GM23338 (cell line): ENCODE measurements at places on chromosomes 2 and 18.

GRCh38 chr18:69388222-69388621, 12.5 kb upstream of the DOK6 start:
- no peak for DNase-seq

- DNase-seq: no peak
These were observed 4.4 kb upstream of the TWIST2 start for GRCh38 chr2:238843476-238843875.

- DNase-seq: no peak
These were observed 58.0 kb downstream of the LRRTM1 start for GRCh38 chr2:80246534-80246933.

- DNase-seq: no peak
These were observed 51.2 kb upstream of the NOSTRIN start for GRCh38 chr2:168751104-168751740.

GRCh38 chr2:69538872-69539548, 101.8 kb upstream of the NFU1 start:
- no peak for DNase-seq

DNA sequence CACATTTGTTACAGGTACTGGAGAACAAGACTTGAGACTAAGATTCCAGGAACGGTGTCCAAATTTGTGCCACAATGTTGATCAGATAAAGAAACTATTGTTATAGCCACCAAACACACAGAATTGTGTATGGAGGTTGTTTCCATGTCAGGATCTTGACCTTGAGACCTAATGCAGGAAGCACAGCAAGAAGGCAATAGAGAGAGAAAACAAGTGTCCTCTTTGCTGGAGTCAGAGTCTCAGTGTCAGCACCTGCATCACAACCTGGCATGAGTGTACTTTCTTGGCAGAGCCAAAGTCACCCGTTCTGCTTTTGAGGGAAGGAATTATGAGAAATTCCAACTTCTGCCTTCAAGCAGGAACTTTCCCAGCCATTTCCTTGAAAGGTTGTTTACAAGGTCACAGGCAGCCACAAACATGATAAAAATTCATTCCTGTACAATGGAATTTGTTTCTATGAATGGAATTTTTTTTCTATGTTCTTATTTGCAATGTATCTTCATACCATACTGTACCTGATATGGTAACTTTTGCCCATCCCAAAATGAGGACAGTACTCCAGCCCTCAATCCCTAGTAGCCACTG, 118.4 kb downstream of the PKP4 start:
- DNase-seq: no peak

DNA sequence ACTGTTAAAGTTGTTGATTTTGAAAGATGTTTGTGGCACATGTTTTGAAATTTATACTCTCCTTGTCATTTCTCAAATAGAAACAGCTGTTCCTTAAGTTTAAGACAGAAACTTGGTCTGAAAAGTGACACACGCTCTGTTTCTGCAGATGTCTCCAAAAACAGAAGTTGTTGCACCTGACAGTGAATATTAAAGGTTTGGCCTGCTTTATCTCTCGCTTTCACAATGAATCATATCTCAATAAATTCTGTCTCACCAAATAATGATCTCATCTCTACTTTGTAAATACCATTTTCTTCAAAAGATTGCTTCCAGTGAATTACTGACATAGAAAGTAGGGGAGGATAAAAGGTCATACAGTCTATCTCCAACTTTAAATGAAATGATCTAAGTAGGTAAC, 294.9 kb upstream of the SYT4 start:
- DNase-seq: no peak

DNA sequence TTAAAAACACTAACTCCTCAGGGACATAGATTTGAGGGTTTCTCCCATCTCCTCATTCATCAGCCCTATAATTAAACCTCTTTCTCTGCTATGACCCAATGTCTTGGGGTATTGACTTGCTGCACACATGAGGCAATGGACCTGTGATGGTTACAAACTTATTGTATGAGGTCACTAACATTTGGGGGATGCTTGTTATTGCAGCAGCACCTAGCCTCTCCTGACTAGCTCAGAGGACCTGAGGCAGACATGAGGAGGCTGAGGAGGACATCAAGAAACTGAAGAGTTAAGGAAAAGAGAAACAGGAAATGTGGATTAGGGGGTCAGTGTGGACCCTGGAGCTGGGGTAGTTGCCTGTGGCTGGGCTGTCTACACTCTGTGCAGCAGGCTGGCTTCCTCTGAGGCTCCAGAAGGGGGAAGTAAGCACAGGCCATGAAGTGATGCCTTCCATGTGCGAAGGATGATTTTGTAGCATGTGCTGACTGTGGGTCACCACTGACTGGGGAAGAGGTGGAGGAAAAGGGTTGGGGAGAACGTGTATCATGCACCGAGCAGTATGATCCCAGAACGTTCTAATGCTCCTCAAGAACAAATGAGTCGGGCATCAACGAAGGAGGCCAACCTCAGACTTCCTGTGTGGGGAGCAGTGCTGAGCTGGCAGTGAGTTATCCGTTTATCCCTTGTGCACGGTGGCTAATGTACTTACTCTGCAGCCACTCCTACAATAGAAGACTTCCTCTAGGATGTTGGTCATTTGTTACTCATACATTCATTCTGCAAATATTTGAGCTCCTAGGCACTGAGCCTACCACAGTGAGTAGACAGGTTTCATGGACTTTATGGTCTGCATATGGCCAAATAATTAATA, 42.1 kb upstream of the RFX8 start:
- DNase-seq: no peak

DNA sequence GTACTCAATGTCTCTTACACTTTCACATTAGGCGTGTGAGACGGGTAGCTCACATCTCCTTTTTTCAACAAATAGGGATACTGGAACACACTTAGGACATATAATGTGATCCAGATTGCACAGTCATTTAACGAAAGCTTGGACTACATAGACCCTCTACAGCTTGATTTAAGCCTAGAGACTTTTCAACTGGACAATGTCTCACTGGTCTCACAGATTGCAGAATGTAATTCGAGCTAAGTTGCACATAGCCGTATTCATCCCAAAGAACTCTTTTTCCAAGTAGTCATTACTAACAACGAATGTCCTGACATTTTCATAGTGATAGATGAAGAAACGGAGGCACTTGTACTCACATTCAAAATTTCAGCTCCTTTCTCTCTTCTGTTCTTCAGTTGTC, 612.1 kb downstream of the ZEB2 start:
- DNase-seq: no peak

- no peak for DNase-seq
These were observed 21.1 kb downstream of the ARHGAP15 start for GRCh38 chr2:143150287-143150686.

DNA sequence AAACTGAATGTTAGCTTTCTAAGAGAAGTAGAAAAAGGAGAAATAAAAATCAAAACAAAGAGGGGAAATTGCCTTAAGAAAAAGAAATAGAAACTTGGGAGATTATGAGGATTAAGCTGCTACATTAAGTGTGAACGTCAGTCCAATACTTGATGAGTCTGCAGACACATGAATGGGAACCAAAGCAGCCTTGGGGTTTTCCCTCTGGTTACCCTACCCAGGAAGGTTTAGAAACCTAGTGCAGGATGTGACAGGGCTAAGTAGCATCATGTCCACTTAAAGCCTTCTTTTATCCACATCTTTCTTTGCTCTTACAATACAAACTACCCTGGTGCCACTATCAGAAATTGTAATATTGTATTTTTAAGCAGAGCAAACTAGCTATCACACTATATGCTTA, 22.3 kb downstream of the SLC35F5 start:
- DNase-seq: no peak

DNA sequence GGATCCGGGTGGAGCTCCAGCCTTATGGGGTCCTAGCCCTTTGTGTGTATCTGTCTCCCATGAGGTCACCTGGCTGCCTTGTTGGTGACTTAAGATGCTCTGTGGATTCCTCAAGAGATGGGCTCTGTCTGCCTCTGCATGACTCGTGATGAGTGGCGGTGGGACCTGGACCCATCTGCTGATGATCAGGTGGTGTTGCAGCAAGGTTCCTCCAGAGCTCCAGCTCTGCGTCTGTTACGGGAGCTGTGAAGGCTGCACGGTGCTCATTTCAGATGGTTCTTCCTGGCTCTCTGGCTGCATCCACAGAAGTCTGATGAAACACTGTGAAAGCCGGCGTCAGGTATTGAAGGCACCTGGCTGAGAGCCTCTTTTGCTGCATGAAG, 2.4 kb downstream of the AGAP1 start:
- DNase-seq: no peak

GRCh38 chr18:59220784-59221765, 1.1 kb downstream of the GRP start:
- DNase-seq: peak; percentile 48

DNA sequence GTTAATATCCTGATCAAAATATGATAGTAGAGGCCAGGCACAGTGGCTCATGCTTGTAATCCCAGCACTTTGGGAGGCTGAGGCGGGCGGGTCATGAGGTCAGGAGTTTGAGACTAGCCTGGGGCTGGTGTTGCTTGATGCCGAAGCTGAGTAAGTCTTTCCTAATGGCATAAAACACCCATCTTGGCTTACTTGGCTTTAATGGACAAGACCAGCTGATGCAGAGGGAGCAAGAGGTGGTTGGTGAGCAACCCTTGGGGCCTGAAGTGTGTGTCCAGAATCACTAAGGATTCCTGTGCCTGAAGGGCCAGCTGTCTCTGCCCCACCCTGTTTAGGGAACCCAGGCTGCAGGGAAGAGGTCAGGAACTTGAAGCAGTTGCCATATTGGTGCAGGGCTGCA, 217.2 kb downstream of the ARL4C start:
- DNase-seq: no peak

DNA sequence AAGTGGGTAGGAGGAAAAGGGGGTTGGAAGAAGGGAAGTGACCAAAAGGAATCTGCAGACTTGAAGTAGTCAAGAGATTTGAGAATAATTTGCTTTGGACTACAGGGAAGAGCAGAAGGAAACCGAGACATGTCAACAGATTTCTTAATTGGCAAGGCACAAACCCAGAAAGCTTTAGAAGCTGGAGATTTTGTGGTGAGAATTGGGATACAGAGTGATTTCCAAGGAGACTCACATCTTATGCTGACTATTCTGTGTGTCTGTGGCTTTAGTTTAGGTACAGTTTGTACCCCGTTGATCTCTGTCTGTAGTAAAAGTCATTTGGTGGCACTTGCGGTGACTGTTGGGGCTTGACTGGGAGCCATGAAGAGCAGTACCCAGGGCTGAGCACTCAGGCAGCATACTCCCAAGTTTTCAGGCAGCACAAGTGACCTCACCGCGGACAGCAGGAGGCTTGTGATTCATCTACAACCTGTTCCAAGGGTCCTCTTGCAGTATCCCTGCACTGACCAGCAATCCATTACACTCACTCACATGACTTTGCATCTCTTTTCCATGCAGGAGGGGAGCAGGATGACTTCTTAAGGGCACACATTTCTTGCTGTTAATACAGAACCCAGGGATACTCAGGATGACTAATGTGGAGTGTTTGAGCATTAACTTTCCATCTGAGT, 97.1 kb upstream of the TNP1 start:
- no peak for DNase-seq

GRCh38 chr18:5073026-5073944, 123.8 kb downstream of the AKAIN1 start:
- peak; percentile 81 for DNase-seq

- DNase-seq: no peak
These were observed 21.9 kb upstream of the PTMA start for GRCh38 chr2:231686192-231687100.

GRCh38 chr18:66638856-66639629, 35.2 kb upstream of the CDH19 start:
- no peak for DNase-seq

GRCh38 chr2:46803911-46804670, 111.5 kb downstream of the MCFD2 start:
- no peak for DNase-seq

- no peak for DNase-seq
These were observed 248.5 kb downstream of the PRKCE start for GRCh38 chr2:45899926-45900325.

DNA sequence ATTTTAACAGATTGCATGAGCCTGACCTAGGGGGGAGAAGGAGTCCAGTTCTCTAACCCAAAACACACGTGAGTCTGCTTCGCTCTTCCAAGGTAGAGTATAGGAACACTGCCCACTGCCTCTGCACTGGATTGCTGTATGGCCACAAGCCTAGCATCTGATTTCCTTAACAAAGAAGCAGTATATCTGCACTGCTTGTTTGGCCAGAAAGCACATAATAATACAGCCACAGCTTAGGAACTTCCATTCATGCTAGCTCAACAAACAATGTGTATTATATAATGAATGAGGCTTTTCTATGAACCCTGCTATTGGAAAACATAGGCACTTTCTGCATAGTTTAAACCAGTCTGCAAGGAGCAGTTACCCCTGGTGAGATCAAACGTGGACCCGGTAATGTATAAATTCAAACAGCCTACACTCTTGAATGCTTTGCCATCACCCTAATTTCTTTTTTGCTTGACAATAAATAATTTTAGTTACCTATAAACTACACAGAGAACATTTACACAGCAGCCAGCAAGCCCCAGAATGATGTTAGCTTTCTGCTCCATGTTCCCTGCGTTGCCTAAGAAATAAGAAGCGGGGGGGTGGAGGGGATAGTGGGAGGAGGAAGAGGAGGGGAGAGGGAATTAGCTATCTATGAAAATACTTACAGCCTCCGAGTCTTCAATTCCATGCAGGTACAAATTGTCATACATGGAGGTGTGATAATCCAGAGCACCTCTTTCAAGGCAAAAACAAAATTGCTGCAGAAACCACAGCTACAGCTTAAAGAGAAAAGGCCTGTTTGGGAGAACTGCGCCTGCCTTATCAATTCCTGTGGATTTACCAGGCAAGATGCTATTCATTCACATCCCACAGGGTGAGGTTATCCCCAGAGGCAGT, 125.6 kb downstream of the CACNB4 start:
- DNase-seq: no peak

DNA sequence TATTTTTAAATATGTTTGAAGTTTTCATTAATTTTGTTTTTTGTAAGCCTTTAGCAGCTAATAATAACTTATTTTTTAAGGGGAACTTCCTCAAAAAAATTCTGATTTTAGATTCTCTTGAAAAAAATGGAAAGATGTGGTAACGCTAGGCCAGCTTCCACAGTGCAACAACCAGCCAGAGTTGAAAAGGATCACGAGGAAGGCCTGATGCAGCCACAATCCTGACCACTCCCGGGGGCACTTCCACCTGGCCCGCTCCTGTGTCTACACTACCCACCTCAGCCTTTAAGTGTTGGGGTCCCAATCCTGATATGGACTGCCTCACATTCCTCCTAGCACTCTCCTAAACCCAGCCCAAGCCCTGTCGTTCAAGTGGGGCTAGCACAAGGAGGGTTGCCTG, 101.1 kb downstream of the TMEM17 start:
- no peak for DNase-seq

DNA sequence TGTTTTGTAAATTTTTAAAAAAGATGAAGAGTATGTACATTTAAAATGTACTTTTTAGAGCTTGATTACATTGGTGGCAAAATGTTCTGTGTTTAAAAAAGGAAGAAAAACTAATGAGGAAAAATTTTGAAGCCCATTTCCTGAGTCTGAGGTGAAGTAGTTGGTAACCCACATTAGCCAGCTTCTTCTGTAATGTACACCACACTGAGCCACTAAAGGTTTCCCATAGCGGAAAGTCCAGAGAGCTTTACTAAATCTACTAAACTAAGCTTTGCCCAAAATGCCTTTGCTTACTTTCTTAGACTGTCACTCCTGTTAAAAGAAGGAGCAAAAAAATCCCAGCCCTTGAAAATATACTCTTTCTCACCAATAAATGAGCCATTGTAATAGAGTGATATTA, 804.8 kb upstream of the ZEB2 start:
- DNase-seq: no peak
